NCI-H748 treated with DMSO at 0.1 percent for 48 hours (cell line): ENCODE measurements at places on chromosomes 2 and 18.

DNA sequence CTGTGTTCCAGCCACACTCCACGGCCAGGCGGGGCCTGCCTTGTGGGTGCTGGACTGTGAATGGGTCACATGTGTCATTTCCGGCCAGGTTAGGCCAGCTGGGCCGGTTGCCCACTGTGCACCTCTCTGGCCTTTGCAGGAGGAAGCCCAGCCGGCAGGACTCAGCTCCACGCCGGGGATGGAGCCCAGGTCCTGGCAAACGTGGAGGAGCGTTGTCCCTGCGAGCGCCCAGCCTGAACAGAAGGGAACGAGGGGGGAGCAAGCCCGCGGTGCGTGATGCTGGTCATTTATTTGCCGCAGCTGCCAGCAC is 152.9 kb downstream of the PXDN start:
- DNase-seq = no peak

DNA sequence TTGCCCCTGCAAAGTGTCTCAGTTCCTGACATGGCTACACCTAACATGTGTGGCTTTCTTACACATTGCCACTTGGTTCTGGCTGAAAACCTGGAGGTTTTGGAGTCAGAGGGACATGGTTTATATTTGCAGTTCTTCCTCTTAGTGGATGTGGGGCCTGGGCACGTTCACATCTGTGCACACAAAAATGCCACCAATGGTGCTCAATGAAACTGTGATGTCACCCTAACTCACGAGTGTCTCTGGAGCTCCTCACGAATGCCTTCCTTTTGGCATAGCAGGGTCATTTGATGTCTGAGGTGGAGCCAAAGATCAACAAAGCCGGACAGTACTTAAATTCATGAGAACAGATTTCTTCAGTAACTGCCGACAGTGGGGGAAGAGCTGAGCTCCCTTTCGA is 231.7 kb upstream of the HS6ST1 start:
- DNase-seq = no peak

GRCh38 chr2:86704459-86704971 is 15.6 kb upstream of the RMND5A start:
- DNase-seq = no peak

GRCh38 chr2:219120082-219120481 is 40.5 kb downstream of the NHEJ1 start:
- no peak for DNase-seq
